ENCODE measurements at places on chromosomes 1 and 21.

- no peak for DNase-seq
These were observed 207.0 kb upstream of the MAP1LC3C start for GRCh38 chr1:242205622-242206489.

DNA sequence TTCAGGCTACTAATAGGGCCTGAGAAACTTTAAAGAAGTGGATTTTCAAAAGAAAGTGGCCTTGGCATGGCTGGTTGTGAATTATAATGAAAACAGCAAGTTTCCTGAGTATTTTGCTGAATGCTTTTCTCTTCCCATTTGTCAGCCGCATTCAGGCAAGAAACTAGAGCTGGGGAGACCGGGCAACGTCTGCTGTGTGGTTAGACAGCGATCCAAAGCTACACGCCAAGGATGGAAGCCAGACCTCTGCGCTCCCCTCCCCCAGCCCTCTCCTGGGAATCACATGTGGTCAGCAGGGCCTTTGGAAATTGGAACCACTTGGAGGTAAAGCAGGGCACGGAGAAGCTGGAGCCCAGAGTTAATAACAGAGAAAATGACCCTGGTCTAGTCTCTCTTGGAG lies 114.1 kb upstream of the CD34 start:
- DNase-seq: no peak

DNA sequence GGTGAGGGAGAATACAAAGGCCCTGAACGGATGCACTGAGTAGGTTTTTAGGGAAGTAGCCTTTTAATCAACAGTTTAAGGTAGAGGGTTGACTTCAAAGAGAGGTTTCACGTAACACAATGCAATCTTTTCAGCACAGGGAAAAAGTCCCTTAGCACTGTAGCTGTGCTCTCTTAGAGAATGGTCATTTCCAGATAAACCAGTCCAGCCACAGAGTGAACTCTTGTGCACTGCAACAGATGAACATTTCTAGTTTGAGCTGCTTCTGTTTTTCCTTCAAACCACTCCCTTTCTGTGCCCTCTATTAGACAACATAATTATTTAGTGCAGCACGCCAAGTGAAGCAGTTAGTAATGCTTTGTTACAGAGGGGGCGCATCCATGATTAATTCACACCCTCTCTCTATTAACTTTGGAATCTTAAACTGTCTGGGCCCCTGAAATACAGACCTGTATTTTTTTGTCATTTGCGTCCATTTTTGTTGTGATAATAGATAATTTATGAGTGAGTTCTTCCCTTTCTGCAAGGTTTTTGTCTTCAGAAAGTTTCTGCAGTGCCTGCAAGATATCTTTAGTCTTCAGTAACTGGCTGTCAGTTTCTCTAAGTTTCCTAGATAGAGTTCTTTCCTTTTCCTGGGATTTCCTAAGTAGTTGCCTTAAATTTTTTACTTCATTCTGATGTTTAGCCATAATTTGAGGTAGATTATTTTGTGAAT lies 22.9 kb downstream of the LCA5L start:
- no peak for DNase-seq

DNA sequence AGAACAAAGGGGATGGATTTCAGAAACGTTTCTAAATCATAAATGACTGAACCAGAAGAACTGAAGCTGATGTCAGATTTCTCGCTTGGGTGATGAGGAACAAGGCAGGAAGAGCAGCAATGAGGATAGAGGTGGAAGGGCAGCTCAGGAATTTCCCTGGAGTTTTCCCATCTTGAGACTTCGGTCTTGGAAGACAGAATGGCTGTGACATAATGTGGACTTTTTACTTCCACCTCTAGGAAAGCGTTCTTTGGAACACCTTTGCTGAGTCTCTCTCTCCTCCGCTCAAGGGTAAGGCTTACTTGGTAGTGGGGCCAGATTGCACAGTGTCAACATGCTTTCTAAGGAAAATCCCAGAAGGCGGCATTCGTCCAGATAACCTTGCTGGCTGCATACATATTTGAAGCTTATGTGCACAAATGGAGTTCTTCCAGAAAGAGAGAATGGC lies 36.6 kb downstream of the DEGS1 start:
- no peak for DNase-seq

DNA sequence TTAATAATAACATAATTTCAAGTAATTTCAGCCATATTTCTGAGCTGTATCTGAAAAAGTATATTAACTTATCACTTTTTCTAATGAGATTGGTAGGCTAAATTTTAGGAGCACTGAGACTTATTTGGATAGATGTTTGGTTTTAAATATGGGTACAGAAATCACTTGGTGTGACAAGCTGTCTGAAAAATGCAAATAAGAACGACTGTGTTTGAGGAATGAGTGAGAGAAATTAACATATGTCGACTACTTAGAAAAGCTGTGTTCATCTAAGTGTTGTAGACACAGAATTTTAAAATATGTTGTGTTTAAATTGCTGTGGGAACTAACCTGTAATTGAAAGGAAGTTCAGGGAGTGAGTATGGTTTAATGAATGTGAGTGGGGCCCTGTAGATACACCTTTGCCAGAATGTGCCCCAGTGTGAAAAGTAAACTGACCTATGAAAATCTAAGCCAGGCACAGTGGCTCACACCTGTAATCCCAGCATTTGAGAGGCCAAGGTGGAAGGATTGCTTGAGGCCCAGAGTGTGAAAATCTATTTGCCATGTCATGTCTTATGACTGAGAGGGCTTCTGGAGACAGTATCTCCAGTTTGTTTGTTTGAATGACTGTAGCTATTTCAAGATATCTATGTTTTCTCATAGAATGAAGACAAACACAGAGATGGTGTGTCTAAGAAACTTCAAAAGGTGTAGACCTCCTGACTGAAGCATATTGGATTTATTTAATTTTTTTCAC lies 53.8 kb upstream of the LRRC8C start:
- no peak for DNase-seq

- no peak for DNase-seq
These were observed 44.8 kb downstream of the RIMS3 start for GRCh38 chr1:40620586-40621210.
